ENCODE measurements at places on chromosomes 1 and 21. TPM values are rescaled to one million over a fixed set of nuclear protein-coding genes. Genes with fewer than 3 reads are reported as not detected.

LCE2C gene
- not detected for total RNA-seq

LRRIQ3 gene
- 0.39 TPM for total RNA-seq

ACTN2 gene
- 0.39 TPM for total RNA-seq

IVL gene
- under 0.01 TPM for total RNA-seq

OR2T29 gene
- not detected for total RNA-seq

C2CD2 gene
- 52.6 TPM for total RNA-seq

U2AF1 gene
- 20.9 TPM for total RNA-seq

FCGR2B gene
- total RNA-seq, result not detected

SLC6A9 gene
- 1.2 TPM for total RNA-seq

APCS gene
- not detected for total RNA-seq

FAM3B gene
- total RNA-seq, result not detected

PKN2 gene
- total RNA-seq, result 27.6 TPM

SPRR2D gene
- not detected for total RNA-seq

SEMA6C gene
- total RNA-seq, result 0.98 TPM

LHX8 gene
- total RNA-seq, result not detected

COX20 gene
- total RNA-seq, result 16.8 TPM

CHRNB2 gene
- under 0.01 TPM for total RNA-seq

EXTL1 gene
- under 0.01 TPM for total RNA-seq

TTC22 gene
- total RNA-seq, result not detected

VSIG8 gene
- not detected for total RNA-seq

CYB561D1 gene
- total RNA-seq, result 4.5 TPM

SPTA1 gene
- total RNA-seq, result not detected

HSD11B1 gene
- total RNA-seq, result 16.5 TPM

SUSD4 gene
- total RNA-seq, result not detected

SLC45A1 gene
- total RNA-seq, result 3.3 TPM

SYPL2 gene
- total RNA-seq, result 5.5 TPM

CADM3 gene
- 0.20 TPM for total RNA-seq

ARHGEF2 gene
- 100 TPM for total RNA-seq

TAS1R1 gene
- not detected for total RNA-seq

PCAT6 gene
- not detected for total RNA-seq

DYNLT5 gene
- total RNA-seq, result 0.73 TPM

HHIPL2 gene
- total RNA-seq, result 0.20 TPM

RGS2 gene
- 9.9 TPM for total RNA-seq

CLCA2 gene
- 1.8 TPM for total RNA-seq

RNU1-3 gene
- under 0.01 TPM for total RNA-seq

SERPINC1 gene
- total RNA-seq, result not detected

OR2AK2 gene
- not detected for total RNA-seq

DBT gene
- total RNA-seq, result 6.2 TPM

FBXO42 gene
- 10.4 TPM for total RNA-seq

TLR5 gene
- 0.73 TPM for total RNA-seq

PADI3 gene
- total RNA-seq, result not detected

TNFRSF8 gene
- total RNA-seq, result under 0.01 TPM

CGN gene
- total RNA-seq, result not detected

CD1D gene
- total RNA-seq, result 0.39 TPM

SLC6A17 gene
- under 0.01 TPM for total RNA-seq

CASQ2 gene
- not detected for total RNA-seq

CD48 gene
- total RNA-seq, result not detected

TRPM2 gene
- total RNA-seq, result not detected

CTSE gene
- total RNA-seq, result not detected

HSPB7 gene
- total RNA-seq, result under 0.01 TPM

SDC3 gene
- 14.3 TPM for total RNA-seq

CHRM3 gene
- not detected for total RNA-seq

CHIA gene
- total RNA-seq, result not detected

BARHL2 gene
- total RNA-seq, result not detected

TMEM125 gene
- not detected for total RNA-seq
